ENCODE measurements at places on chromosomes 12 and 14.

- H3K36me3 ChIP-seq = no peaks in the 10 kb centered on the region
- peaks cover 87% of the 10 kb centered on the region for H3K27me3 ChIP-seq
- no peak for DNase-seq
- H3K4me1 ChIP-seq = no peaks in the 10 kb centered on the region
Measured at GRCh38 chr14:29459969-29460560, 467.6 kb downstream of the PRKD1 start.

- DNase-seq = no peak
- no peaks in the 10 kb centered on the region for H3K27me3 ChIP-seq
- no peak overlapping the region for H3K4me3 ChIP-seq
- H3K27ac ChIP-seq = no peak overlapping the region
Measured at GRCh38 chr14:105261781-105262180, 13.4 kb downstream of the BTBD6 start.

DNA sequence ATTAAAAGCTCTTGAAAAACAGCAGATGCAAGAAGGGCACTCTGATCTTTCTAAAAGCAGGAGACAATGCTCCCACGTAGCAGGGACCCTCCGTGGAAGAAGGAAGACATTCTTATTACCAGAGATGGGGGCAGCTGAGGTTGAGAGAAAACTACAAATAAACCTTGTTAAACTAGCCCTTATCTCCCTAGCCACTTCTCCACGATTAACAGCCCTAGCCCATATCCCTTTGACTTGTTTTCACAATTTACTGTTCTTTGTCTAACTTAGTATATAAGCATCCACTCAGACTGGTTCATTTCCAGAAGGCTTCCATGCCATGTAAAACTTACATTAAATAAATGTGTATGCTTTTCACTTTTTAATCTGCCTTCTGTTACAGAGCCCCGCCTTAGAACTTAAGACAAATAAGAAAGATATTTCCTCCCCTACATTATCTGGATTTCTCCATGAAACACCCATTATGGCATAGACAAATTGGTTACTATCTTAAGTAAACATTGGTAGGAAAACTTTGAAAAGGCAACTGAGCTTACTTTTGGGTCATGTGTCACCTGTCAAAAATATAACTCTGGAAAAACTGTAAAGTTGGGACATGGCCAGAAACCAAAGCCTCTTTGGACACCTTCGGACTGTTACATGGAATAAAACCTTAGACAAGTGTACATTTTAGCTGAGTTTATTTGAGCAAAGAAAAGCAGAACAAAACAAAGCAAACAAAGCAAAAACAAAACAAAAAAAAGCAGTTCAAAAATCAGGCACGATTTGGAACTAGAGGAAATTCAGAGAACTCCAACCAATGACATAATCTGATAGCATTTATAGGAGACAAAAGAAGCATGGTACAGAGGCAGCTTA is 4.9 kb upstream of the RNASE1 start:
- no peak for DNase-seq
- H3K4me1 ChIP-seq = no peaks in the 10 kb centered on the region
- H3K27ac ChIP-seq = no peak overlapping the region
- H3K36me3 ChIP-seq = no peaks in the 10 kb centered on the region
- H3K27me3 ChIP-seq = peaks cover 66% of the 10 kb centered on the region
- no peak overlapping the region for H3K4me3 ChIP-seq

DNA sequence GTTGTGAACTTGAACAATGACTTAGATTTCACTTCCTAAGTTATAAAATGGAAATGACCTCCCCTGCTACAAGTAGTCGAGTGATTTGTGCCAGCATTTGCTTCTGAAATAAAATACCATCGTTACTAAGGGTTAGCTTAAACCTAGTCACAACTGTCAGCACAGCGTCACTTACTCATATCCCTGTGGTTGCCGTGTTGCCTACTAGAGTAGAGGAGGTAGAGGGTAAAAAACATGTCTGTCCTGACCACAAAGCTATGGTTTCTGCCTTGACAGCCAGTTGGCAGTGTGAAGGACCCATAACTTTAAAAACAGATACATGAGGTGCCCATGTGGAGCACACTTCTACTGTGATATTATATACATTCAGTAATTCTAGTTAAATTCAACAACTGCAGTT is 234.2 kb upstream of the RGS6 start:
- no peak overlapping the region for H3K27ac ChIP-seq
- no peaks in the 10 kb centered on the region for H3K27me3 ChIP-seq
- H3K36me3 ChIP-seq = peaks cover 29% of the 10 kb centered on the region
- DNase-seq = no peak
- H3K4me1 ChIP-seq = peaks cover 6% of the 10 kb centered on the region

GRCh38 chr14:88838015-88838414 is 13.6 kb downstream of the TTC8 start:
- peaks cover 34% of the 10 kb centered on the region for H3K4me1 ChIP-seq
- no peak for DNase-seq
- H3K27me3 ChIP-seq = no peaks in the 10 kb centered on the region
- H3K36me3 ChIP-seq = peaks cover 4% of the 10 kb centered on the region
- no peak overlapping the region for H3K4me3 ChIP-seq

- peaks cover 7% of the 10 kb centered on the region for H3K4me1 ChIP-seq
- no peak within 1 kb of the TSS for H3K4me3 ChIP-seq
- DNase-seq = no peak
- H3K27ac ChIP-seq = no peak within 1 kb of the TSS
Measured at GRCh38 chr12:122730215-122731014, at the start of gene HCAR1. Gene HCAR1, minus strand, starts transcription at chr12:122730844. Its CDS starts 505 bp downstream, at chr12:122730339.
